ENCODE measurements at places on chromosomes 3 and 15.

DNA sequence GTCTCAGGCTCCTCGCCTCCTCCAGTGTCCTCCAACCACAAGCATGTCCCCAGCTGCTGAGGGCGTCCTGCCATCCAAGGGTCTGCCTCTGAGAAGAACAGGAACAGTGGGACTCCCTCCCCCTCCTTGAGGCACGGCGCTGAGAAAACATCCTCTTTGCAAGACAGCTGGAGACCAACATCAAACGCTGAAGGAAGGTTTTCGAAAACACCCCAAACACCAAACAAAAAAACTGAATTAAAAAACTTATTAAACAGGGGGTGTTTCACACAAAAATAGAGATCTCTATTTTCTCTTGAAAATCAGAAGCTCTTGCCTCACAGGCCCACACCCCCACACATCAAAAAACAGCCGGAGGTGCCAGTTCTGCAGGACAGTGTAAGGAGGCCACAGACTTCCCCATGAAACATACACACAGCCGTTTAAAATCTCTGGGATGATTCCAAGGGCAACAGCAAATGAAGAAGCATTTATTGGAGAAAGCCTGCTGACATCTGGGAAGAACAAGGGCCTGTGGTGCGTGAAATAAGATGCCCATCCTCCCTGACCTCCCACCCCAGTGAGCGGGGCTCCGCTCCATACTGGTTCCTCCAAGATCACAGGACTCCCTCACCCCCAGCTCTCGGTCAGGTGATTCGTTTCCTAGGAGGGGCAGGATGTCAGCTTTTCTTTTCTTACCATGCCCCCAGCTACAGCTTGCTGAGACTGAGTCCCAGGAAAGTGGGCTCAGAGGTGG, 71.3 kb downstream of the NUP210 start:
- no peak for DNase-seq

- DNase-seq: no peak
Observed at GRCh38 chr15:83352119-83352518, 67.7 kb upstream of the BNC1 start.

DNA sequence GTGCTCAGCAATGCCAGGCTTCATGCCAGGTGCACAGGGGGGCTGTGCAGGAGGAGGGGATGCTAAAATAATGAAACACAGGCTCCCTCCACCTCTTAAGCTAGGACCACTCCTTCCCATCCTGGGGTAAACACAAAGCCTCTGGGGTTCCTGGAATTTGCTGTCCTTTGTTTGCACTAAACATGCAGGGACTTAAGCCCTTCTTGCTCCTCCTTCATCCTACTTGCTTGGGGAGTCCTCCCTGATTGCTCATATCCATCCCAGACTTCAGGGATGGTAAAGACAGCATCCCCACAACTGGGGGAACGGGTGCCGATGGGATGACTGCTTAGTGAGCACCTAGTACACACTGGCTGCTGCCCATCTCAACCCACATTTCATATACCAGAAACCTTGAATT, 5.1 kb downstream of the LINGO1 start:
- no peak for DNase-seq

DNA sequence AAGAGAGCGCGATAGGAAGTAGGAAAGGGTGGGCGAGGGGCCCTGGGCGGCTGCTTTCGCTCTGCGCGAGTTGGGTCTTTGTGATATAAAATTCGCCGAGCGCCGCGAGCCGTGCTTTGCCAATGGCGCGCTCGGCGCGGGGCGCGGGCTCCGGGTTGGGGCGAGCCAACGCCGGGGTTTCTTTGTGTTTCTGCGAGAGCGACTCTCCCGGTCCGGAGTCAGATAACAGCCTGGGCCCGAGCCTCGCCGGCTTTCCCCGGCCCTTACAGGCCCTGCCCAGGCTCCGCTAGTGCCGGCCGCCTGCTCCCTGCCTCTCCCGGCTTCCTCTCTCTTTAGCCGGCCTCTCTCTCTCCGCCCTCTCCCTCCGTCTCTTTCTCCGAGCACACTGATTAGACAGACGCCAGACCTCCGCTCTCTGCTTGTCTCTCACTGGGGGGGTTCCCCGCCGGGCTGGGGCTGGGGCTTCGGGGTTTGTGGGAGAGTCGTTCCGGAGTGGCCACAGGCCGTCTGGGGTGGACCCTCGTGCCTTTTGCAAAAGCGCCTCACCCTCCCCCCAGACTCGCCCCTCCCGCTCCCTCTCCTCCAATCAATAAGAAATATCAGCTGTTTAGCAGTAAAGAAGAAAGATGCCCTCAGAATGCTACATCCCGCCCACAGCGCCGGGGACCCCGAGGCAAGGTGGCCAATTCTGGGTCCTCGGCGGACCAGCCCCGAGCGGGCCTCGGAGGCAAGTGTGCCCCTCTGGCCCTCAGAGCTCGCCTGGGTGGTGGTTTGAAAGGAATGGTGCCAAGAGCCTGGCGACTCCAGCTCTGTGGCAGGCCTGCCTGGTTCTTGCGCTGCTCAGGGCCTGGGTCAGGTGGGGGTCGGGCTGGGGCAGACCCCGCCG, 2.9 kb downstream of the NR2F2 start:
- no peak for DNase-seq

GRCh38 chr3:99500485-99500884, 137.9 kb upstream of the COL8A1 start:
- no peak for DNase-seq

DNA sequence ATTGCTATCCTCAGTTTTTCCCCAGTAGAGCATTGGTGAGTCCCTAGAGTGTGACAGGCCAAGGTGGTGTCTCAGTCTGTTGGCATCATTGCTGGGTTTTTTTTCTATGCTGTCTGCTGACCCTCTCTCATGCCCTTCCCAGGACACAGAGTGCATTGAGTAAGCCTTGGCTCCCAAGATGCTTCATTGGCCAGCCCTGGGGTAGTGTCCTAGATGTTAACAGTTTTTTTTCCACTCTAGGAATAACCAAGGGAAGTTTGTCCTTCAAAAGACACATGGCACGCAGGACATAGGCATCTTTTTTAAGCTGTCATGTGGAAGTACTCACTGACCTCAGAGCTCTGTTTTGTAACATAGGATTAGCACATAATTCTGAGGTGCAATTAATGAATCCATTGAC, 19.5 kb downstream of the ADAMTSL3 start:
- no peak for DNase-seq

DNA sequence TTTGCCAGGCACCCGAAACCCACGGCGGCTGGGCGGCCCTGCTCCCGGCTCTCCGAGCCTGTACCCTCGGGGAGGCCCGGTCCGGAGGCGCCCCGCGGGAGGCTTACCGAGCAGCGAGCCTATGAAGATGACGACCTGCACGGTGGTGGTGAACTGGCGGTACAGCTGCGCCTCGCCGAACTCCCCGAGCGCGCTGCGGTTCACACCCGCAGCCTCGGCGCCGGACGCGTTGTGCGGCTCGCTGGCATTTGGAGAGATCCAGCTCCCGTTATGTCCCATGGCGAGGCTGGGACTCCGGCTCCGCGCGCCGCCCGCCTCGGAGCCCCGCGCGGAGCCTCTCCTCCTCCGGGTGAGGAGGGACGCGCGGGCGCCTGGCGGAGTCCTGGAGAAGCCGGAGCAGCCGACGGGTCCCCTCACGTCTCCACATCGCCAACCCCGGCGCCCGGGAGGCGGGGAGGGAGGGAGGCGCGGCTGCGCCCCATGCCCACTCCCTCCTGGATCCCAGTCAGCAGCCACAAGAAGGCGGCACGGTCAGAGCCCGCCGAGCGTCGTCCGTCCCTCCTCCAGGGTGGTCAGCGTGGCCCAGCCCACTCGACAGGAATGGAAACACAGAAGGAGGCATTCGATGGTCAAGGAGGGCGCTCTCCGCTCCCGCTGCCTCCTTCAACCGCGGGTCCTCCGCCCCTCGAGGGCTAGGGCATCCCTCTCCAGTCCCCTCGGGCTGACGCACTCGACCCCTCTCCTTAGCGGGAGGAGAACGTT, at the start of gene GPR176:
TSS of gene GPR176 (minus strand) at position 519 of the 762 bp plus-strand sequence. CDS start at position 279, 240 bp downstream.
- DNase-seq: peak; percentile 70

DNA sequence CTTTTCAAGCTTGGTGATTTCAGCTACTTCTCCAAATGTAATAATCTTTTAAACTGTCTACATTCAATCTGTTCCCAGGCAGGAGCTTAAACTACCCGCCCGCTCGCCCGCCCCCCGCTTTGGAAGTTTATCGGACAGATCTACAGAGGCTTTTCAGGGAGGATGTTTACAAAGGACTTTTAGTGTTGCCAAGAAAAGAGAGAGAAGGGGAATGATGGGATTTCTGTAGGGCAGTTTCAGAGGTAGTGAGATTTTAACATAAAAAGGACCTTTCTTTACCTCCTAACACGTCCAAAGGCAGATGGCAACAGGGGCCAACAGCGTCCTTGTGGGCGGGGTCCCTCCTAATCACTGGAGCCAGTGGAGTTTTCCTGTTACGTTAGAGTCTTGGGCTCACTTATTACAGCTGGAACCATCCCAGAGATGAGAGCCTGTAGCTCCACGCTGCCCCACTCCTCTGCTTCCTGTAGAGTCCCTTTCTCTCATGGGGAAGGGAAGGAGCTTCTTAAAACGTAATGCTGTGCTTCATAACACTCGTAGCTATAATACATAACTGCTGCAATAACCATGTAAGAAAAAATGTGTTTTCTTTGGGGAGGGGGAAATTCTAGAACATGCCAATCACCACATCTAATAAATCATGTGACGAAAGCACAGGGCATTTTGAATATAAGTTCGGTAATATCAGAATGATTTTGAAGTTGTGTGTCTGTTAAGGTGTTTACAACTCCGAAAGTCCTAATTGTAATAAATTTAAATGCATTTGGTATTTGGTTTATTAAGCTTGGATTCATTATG, 30.9 kb downstream of the HES1 start:
- DNase-seq: no peak

DNA sequence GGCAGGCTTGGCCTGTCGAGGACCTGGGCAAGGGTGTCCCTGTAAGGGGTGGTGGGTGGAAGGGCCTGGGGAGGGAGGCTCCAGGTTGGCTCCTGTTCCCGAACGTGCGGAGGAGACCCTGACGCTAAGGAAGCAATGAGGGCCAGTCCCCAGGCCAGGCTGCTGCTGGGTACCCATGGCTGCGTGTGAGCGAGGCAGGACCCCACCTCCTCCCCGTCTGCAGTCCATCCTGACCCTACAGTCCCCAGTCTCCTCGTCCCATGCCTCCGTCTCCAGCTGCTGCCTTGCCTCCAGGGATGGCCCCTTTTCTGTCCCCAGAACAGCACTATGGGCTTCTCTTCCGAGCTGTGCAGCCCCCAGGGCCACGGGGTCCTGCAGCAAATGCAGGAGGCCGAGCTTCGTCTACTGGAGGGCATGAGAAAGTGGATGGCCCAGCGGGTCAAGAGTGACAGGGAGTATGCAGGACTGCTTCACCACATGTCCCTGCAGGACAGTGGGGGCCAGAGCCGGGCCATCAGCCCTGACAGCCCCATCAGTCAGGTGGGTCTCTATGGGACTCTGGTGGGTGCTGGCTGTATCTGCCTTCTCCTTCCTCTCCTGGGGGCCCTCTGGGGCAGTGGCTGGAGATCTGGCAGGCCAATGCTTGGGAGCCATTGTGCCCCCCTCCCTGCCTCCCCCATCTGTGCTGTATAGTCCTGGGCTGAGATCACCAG, 571 bp downstream of the FES start:
- no peak for DNase-seq

- DNase-seq: no peak
Observed at GRCh38 chr3:195873281-195873887, 35.0 kb downstream of the TNK2 start.

DNA sequence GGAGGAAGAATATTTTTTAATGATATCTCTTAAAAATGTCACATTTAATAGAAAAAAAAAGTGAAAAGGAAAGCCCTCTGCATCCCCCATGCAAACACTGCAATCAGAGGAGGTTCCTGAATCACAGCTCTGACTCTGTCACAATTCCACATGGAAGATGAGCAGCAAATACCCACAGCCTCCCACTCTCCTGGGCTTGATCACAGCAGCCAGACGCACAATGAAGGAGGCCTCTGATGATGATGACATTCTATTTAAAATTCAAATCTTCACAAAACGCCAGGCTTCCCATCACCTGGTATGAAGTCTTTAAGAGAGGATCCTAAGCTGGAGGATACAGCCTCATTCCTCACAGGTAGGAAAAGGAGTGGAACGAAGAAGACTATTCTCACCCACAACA, 9.1 kb upstream of the DIS3L start:
- DNase-seq: no peak

DNA sequence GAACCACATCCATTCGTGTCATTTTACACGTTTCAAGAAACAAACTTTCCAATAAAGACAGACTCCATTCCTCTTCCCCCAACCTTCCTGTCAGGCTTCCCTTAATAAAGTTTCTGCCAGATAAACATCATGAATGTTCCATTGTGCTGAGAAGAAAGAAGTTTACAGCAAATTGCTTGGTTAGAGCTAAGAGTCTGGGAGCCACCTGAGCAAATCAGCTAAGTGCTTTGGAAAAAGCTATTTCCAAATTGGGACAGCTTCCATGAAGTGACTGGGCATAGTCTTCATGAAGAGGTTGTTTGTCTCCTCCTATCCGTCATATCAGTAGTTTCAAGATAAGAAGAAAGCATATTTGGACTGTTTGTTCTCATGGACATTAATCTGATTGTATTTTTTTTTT, 77.0 kb downstream of the MAGI1 start:
- DNase-seq: no peak

DNA sequence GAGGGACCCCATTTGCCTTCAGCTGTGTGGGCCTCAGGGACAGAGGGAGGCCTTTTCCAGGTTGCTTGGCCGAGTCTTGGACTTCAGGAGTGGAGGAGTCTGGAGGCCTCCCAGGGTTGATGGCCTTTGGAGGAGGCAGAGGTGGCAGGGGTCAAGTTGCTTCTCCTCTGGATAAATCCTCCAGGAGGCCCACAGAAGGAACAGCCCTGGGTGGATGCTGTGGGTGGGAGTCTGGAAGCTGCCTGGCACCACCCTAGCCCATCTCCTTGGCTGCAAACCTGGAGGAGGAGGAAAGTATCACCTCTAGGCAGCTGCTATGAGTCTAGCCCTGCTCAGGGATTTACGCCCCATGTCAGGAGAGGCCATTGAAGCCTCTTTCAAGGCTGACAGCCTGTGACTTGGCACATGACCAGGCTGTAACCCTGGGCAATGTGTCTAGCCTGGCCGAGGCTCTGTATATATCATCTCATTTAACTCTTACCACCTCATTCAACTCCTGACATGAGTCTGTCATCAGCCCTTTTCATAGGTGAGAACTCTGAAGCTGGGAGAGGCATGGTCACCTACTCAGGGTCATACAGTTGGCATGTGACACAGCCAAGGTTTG, 2.9 kb upstream of the PRKCD start:
- DNase-seq: no peak

GRCh38 chr3:76679541-76679940, 360.4 kb upstream of the ROBO2 start:
- DNase-seq: no peak

- DNase-seq: no peak
Observed at GRCh38 chr3:85877631-85878030, 918.8 kb downstream of the CADM2 start.

- DNase-seq: no peak
Observed at GRCh38 chr3:10997196-10997595, 4.6 kb downstream of the SLC6A1 start.

DNA sequence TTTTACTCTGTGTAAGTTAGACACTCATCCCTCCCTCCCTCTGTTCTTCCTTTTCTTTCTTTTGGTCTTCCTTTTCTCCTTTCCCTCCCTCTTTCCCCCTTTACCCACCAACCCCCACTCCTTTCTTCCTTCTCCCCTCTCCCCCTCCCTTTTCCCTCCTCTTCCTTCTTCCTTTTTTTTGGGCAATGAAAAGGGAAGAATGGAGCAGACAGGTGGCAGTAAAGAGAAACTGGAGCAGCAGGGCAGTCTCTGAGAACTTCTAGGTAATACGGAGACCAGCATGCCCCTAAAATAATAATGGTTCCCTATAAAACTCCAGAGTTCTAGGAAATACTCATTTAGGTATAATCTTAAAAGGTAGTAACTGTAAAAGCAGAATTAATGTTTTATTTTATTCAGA, 11.4 kb upstream of the GPR171 start:
- no peak for DNase-seq

Data from amniotic stem cell (primary cell).